ENCODE measurements at places on chromosomes 4 and X. TPM values are rescaled to one million over a fixed set of nuclear protein-coding genes. Genes with fewer than 3 reads are reported as not detected.
A peak's percentile ranks its signal among the peaks of the same experiment; 100 is the strongest.

DNA sequence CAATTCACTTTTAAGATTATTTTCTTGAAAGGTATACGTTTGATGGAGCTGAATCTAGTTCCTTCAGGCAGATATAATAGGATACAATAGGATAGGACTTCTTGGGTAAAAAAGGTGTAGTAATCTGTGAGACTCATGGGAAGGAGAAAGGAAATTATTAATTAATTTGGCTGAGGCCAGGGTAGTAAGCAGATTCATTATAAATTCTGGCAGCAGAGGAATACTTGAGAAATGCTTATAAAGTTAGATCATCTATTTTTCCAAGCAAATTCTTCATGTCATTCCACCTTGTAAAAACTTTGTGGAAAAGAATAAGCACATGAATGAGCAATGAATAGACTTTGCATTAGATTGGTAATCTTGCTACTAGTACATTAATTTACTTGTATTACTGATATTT, 46.9 kb downstream of the GYPE start:
- H3K27ac ChIP-seq, result no peak overlapping the region
- DNase-seq, result no peak
- H3K4me3 ChIP-seq, result no peak overlapping the region
- no peaks in the 10 kb centered on the region for H3K4me1 ChIP-seq

The CNKSR2 gene
- 28.7 TPM for total RNA-seq

The SPIN4 gene
- total RNA-seq, result 4.3 TPM

GRCh38 chr4:185672618-185673017, 137.3 kb upstream of the PDLIM3 start:
- no peaks in the 10 kb centered on the region for H3K4me1 ChIP-seq
- H3K4me3 ChIP-seq, result no peak overlapping the region
- no peaks in the 10 kb centered on the region for H3K36me3 ChIP-seq
- no peak for DNase-seq
- H3K27ac ChIP-seq, result no peak overlapping the region

DNA sequence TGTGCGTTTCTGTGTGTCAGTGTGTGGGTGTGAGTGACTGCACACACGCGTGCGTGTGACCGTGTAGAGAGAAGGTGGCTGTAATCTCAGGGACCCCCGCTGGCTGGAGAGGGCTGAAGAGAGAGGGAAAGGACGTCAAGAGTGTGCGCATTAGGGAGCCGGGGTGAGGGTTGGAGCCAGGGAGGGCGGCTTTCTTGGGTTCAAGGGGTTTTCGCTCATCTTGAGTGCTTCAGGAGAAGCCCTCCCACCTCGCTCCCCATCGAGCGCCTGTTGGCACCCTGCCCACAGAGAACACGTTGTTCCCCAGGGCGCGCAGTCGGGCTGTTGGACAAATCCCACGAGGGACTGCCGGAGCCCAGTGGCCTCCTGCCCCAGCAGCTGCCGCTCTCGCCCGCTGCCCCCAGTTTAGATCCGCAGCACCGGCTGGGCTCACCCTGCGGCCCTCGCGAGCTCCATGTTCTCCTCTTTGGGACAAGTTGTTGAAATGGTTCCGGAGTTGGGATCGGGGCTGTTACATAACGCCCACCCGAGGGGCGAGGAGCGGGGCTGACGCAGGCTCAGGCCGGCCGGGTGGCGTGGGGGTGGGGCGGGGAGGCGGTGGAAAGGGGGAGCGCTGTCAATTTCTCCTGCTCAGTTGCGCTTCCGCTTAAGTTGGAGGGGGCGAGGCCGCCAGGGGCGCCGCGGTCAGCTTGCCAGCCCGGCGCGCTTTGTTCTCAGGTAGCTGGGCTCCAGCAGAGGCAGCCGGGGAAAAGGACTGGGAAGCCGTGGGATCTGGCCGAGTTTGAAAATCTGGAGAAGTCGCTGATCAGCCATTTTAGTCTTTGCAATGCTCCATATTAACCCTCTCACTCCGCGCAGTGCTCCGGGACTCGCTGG, 1.6 kb downstream of the GRIA2 start:
- no peaks in the 10 kb centered on the region for H3K4me1 ChIP-seq
- peaks cover 73% of the 10 kb centered on the region for H3K27me3 ChIP-seq
- H3K27ac ChIP-seq, result peak overlapping the region; percentile 40

The MAGEB16 gene
- total RNA-seq, result not detected

- H3K4me1 ChIP-seq, result no peaks in the 10 kb centered on the region
- H3K4me3 ChIP-seq, result no peak overlapping the region
- no peak for DNase-seq
- H3K36me3 ChIP-seq, result no peaks in the 10 kb centered on the region
Measured at GRCh38 chr4:137156054-137156453, 376.2 kb downstream of the PCDH18 start.

GRCh38 chr4:8033067-8033755, 93.5 kb upstream of the AFAP1 start:
- H3K36me3 ChIP-seq, result no peaks in the 10 kb centered on the region
- H3K27ac ChIP-seq, result no peak overlapping the region
- no peaks in the 10 kb centered on the region for H3K4me1 ChIP-seq
- H3K27me3 ChIP-seq, result no peaks in the 10 kb centered on the region
- no peak overlapping the region for H3K4me3 ChIP-seq

The USO1 gene
- 72.0 TPM for total RNA-seq

DNA sequence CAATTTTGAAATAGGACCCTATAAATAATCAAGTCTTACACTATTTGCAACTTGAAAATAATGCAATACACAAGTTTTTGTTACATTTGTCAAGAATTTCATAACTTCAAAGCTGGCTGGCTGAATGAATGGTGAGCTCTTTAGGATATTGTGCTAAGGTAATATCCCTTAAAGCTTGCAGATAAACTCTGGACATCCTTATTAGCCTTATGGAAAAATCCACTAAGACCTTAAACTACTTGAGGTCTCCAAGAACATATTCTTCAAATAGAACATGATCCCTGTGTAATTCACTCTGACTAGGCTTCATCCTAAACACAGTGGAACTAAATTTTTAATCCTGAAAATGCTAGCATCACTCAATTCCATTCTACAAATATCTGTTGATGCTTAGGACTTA, 199.3 kb downstream of the PACRGL start:
- DNase-seq, result no peak
- H3K27me3 ChIP-seq, result no peaks in the 10 kb centered on the region
- no peaks in the 10 kb centered on the region for H3K36me3 ChIP-seq

The CXCL3 gene
- total RNA-seq, result 2.9 TPM

- no peaks in the 10 kb centered on the region for H3K27me3 ChIP-seq
- no peak for DNase-seq
- H3K4me3 ChIP-seq, result no peak overlapping the region
- no peaks in the 10 kb centered on the region for H3K36me3 ChIP-seq
- no peak overlapping the region for H3K27ac ChIP-seq
Measured at GRCh38 chrX:35439034-35439660, 359.0 kb upstream of the MAGEB16 start.

The FMR1NB gene
- total RNA-seq, result not detected

The UGT2B10 gene
- total RNA-seq, result not detected

DNA sequence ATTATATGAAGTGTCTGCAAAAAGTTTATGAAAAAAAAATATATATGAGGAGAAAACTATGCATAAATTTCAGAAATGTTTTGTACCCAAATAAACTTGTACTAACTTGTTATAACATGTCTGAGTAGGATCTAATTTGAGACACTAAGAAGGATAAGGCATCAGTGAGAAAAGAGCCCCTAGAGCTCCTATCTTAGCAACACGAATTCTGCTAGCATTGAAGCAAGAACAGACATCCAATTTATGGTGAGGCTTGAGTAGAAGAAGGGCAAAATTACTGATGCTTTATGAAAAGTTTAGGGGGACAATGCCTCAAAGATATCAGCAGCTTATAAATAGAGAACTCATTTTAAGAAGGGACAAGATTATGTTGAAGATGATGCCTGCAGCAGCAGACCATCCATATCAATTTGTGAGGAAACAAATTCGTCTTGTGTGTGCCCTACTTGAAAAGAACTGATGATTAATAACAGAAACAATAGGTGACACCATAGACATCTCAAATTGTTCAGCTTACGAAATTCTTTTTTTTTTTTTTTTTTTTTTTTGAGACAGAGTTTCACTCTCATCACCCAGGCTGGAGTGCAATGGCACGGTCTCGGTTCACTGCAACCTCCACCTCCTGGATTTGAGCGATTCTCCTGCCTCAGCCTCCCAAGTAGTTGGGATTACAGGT, 35.7 kb upstream of the ADAM29 start:
- H3K4me1 ChIP-seq, result no peaks in the 10 kb centered on the region
- no peaks in the 10 kb centered on the region for H3K27me3 ChIP-seq
- no peak for DNase-seq

GRCh38 chrX:37745835-37746217, 34.0 kb upstream of the CYBB start:
- no peaks in the 10 kb centered on the region for H3K36me3 ChIP-seq
- no peak for DNase-seq

- no peak overlapping the region for H3K4me3 ChIP-seq
- DNase-seq, result peak; percentile 75
- H3K27ac ChIP-seq, result no peak overlapping the region
- H3K36me3 ChIP-seq, result no peaks in the 10 kb centered on the region
- H3K4me1 ChIP-seq, result peaks cover 29% of the 10 kb centered on the region
Measured at GRCh38 chr4:82585690-82586435, 24.1 kb upstream of the TMEM150C start.

The ERVMER34-1 gene
- 4.9 TPM for total RNA-seq

GRCh38 chrX:43860646-43861370, 21.4 kb downstream of the MAOB start:
- no peak overlapping the region for H3K27ac ChIP-seq
- no peaks in the 10 kb centered on the region for H3K27me3 ChIP-seq
- DNase-seq, result no peak
- H3K4me3 ChIP-seq, result no peak overlapping the region
- no peaks in the 10 kb centered on the region for H3K4me1 ChIP-seq

GRCh38 chrX:110407910-110408545, 49.4 kb downstream of the RTL9 start:
- DNase-seq, result peak; percentile 82
- no peak overlapping the region for H3K4me3 ChIP-seq
- H3K36me3 ChIP-seq, result no peaks in the 10 kb centered on the region
- no peaks in the 10 kb centered on the region for H3K27me3 ChIP-seq
- no peak overlapping the region for H3K27ac ChIP-seq

GRCh38 chr4:142366769-142367181, 479.3 kb downstream of the INPP4B start:
- H3K4me3 ChIP-seq, result no peak overlapping the region
- DNase-seq, result no peak
- H3K4me1 ChIP-seq, result no peaks in the 10 kb centered on the region
- H3K36me3 ChIP-seq, result no peaks in the 10 kb centered on the region
- H3K27ac ChIP-seq, result no peak overlapping the region

DNA sequence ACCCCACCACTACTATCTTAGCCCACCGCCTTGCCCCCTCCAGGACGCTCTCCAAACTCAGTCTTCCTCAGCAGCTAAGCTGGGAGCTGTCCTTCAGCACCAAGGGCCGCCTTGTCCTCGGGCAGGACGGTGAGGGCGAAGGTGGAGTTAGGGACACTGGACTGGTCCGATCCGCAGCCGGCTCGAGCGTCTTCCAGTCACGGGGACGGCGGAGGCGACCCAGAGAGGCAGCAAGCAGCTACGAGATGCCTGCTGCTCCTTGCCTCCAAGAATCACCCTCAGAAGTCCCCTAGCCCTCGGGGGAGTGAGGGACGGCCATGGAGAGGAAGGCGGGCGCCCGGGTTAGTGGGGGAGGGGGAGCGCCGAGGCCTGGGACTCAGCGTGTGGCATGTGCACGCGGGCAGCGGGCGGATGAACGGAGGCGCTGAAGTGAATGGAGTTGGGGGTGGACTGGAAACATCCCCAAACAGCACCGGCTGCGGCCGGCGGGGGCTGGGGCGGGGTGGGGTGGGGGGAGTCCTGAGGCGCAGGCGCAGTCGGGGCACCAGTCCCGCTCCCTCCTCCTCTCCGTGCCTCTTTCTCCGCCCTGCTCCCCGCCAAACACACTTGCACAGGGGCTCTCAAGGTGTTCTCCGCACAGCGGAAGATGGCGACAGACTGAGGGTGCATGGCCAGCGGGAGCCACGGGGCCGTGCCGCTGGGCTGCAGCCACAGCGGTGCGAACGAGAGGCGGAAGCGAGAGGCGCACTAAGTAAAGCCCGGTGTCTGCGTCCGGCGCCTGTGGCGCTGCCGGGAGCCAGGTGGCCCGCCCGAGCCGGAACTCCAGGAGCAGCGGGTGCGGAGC, at the start of gene NALF2:
Gene NALF2 (plus strand): TSS at position 545 of the 844 bp plus-strand sequence. CDS start 957 bp downstream, outside the sequence.
- no peak within 1 kb of the TSS for H3K27ac ChIP-seq
- H3K4me1 ChIP-seq, result no peaks in the 10 kb centered on the region
- H3K27me3 ChIP-seq, result no peaks in the 10 kb centered on the region
- peak; percentile 93 for DNase-seq

DNA sequence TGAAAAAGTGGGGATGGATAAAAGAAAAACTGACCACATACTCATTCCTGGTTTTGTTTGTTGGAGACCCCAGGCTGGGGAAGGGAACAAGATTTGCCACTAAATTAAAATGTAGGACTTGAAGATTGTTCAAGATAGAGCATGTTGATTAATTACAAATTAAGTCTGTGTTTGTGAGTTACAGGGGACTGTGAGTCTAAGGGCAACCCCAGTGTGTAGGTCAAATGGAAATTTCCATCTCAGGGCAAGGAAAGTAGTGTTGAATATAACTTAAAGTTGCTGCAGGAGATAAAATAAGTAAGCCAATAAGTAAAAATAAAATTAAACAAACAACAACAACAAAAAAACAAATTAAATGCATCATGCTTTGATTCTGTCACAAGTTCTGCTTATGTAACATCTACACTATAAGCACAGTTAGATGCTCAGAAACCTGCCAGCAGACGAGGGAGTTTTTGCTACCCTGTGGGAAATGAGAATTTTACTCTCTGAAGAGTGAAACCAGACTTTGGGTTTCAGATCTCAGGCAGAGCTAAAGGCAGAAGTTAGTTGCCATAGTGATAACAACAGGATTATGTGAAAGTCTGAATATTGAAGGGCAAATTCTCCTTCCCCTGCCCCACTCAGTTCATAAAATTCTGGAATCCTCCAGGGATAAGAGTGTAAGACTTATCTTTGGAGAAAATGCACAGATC, 352.3 kb downstream of the GRXCR1 start:
- no peaks in the 10 kb centered on the region for H3K36me3 ChIP-seq
- H3K27ac ChIP-seq, result no peak overlapping the region
- no peak for DNase-seq

The FABP2 gene
- not detected for total RNA-seq

DNA sequence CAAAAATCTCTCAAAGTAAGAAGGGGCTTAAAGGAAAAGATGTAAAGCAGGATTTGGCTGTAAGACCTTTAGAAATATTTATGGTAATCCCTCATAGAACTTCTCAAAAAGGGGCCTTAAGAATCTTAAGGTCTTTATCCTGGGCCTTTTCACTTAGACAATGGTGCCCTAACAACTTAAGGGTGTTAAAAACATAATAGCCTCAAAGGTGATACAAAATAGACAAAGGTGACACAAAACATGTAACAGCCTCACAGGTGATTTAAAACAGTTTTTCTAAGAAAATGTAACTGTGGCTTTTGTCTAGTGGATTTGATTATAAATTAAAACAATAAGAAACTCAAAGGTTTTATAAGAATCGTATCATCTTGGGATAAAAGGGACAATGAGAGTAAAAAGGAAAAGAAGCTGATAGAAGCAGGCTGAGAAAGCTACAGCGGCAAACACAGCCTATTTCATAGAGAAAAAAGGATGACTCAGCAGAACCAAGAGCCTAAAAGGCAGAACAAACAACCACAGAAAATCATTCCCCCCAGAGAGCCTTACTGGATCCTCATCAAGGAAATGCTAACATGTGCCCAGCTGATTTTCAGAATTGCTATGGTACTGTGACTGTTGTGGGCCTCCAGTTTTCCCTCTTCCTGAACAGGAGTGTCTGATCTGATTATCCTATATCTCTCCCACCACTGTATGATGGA, 164.3 kb downstream of the STPG2 start:
- DNase-seq, result no peak
- H3K36me3 ChIP-seq, result no peaks in the 10 kb centered on the region
- no peaks in the 10 kb centered on the region for H3K4me1 ChIP-seq
- H3K27ac ChIP-seq, result no peak overlapping the region

Measured in endodermal cell (in vitro differentiated cells).